ENCODE measurements at places on chromosomes 11 and 22. TPM values are rescaled to one million over a fixed set of nuclear protein-coding genes. Genes with fewer than 3 reads are reported as not detected.

GRCh38 chr11:35747668-35748067, 85.1 kb downstream of the TRIM44 start:
- no peak for DNase-seq

DNA sequence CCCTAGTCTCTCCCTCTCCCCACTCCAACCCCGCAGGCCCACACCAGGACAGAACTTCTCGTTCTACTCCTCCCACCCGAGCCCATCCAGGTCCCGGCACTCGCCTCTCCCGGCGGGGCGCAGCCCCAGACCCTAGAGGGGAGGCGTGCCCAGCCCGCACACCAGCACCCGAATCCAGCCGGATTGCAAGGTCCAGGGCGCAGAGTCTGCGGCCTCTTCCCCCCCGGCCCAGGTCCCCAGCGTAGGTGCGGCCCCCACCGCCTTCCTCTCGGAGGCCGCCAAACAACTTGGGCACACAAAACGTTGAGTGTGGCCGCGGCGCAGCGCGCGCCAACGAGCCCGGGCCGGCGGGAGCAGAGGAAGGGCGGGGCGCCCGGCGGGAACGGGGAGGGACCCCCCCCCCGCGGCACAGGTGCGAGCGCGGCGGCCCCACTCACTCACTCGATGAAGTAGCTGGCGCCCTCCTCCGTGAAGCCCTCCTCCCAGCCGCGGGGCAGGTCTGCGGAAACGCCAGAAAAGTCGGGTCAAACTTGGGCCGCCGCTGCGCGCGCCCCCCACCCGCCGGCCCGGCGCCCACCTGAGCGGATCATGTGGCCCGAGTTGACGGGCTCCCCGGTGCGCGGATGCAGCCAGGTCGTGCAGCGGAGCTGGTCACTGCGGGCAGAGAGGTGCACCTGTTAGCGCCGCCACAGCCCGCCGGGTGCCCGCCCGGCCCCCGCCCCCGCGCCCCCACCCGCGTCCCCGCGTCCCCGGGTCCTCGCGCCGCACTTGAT, 480 bp downstream of the PLEKHA7 start:
- peak; percentile 12 for DNase-seq

GRCh38 chr11:10454878-10455631, at the start of gene AMPD3:
AMPD3 (plus strand) TSS chr11:10455264; CDS start chr11:10461520, 6,256 bp downstream.
- peak; percentile 24 for DNase-seq

DNA sequence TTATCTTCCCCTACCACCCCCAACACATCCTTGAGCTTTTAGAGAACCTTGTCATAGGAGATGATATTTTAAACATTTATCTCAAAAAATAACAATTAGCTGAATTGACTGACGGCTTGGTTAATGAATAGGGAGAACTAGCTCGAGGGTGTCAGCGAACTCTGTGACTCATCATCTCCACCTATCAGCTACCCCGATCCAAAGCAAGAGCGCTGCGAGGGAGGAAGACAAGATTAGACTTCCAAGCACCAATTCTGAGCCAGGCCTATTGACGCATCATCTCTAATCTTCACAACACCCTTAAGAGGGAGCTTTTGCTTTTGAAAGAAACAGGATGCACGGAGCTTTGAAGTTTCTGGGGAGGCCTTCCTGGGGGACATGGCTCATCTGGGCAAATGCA, 51.0 kb upstream of the GALNT18 start:
- no peak for DNase-seq

- DNase-seq, result peak; percentile 70
Measured at GRCh38 chr11:18731949-18732821, 6.2 kb upstream of the IGSF22 start.

GRCh38 chr11:112795911-112796649, 165.1 kb upstream of the NCAM1 start:
- DNase-seq, result no peak

- DNase-seq, result no peak
Measured at GRCh38 chr11:77303328-77303727, 1.8 kb upstream of the GDPD4 start.

DNA sequence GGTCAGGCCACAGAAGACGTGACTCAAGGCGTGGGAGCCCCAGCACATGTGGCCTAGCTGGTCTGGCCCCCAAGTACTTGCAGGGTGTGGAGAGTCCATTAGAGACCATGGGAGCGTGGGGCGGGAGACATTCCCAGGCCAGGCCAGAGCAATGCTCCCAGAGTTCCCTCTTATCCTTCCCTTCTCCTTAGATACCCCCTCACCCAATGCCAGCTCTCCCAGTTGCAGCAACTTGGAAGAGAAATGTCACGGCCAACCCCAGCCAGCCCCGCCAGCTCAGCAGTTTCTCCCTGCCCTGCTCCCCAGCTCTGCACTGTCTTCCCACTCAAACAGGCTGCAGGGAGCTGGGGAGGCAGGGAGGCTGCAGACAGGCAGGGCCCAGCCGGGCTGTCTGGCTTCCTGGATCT, 65.4 kb upstream of the TSPAN18 start:
- no peak for DNase-seq

DNA sequence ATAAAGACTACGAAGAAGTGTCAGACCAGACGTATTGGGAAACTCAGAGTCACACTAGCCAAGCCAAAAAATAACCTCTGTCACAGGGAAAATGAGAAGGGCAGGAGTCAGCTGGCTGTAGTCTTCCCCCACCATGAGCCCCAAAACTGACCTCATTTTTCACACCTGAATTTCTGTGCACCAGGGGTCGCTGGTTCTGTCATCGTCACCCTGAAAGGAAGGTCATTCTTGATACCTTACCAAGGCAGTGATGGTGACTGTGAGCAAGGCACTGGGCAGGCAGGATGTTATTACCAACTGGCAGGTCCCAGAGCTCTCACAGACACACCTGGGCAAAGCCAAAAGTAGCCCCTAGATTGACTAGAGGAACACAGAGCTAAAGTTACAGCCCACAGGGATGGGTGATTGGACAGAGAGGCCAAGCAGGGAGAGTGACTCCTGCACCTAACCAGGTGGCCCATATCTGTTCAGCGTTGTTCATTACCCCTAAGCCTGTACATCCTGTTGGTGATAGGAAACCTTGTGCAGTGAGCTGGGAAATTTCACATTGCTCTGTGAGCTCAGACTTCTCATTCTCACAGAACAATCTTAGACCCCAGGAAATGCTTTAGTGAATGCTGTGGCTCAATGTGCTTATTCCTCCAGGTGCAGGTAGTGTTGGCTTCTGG, 32.3 kb upstream of the OR56A1 start:
- no peak for DNase-seq

- DNase-seq, result no peak
Measured at GRCh38 chr11:75229466-75229865, 11.1 kb upstream of the TPBGL start.

- DNase-seq, result no peak
Measured at GRCh38 chr11:15150507-15150906, 35.8 kb downstream of the INSC start.

GRCh38 chr22:32323513-32324164, 34.0 kb upstream of the RFPL3 start:
- no peak for DNase-seq

- no peak for DNase-seq
Measured at GRCh38 chr11:30956751-30957150, 370.6 kb upstream of the MPPED2 start.

DNA sequence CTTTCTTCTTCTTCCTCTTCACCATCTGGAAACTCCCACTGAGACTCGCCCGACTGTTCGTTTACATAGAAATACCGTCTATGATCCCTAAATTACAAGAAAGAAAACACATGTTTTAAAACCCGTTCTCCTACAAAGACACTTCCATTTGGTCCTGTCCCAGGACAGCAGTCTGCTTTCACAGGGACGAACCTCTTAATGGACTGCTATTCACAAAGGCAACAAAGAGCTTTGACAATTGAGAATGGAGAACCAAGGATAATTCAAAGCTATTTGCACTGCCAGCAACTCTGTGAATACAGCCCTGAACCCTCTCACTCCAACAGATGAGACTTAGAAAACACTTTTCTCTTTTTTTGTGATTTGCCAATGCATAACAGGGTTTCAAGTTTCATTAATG, 16.3 kb upstream of the AGBL2 start:
- DNase-seq, result no peak

The LDHAL6A gene
- total RNA-seq, result not detected

The RIN1 gene
- 6.7 TPM for total RNA-seq

The RBFOX2 gene
- total RNA-seq, result 149 TPM

The KCNE3 gene
- 1.1 TPM for total RNA-seq

The TXNRD2 gene
- 129 TPM for total RNA-seq

The ARSA gene
- 30.6 TPM for total RNA-seq

The VPS51 gene
- total RNA-seq, result 409 TPM
